Fibroblast of the aortic adventitia (primary cell): ENCODE measurements at places on chromosomes 6 and 20. TPM values are rescaled to one million over a fixed set of nuclear protein-coding genes. Genes with fewer than 3 reads are reported as not detected.

GLP1R gene
- total RNA-seq = not detected in 2 replicates

TSPO2 gene
- not detected in 2 replicates for total RNA-seq

KCNK16 gene
- not detected in 2 replicates for total RNA-seq

WFDC2 gene
- not detected in 2 replicates for total RNA-seq

IPCEF1 gene
- total RNA-seq = 0.54 and 1.3 TPM in 2 replicates

CLVS2 gene
- not detected in 2 replicates for total RNA-seq

BNIP5 gene
- not detected in 2 replicates for total RNA-seq
